ENCODE measurements at places on chromosomes 6 and 20. TPM values are rescaled to one million over a fixed set of nuclear protein-coding genes. Genes with fewer than 3 reads are reported as not detected.

SOD2 gene
- 45.4 TPM for total RNA-seq

TRIM15 gene
- total RNA-seq = not detected

MAK gene
- total RNA-seq = 0.82 TPM

GPR6 gene
- total RNA-seq = 0.27 TPM

BPIFB4 gene
- total RNA-seq = not detected

GRIK2 gene
- 321 TPM for total RNA-seq

RHAG gene
- total RNA-seq = 0.64 TPM

WFDC12 gene
- not detected for total RNA-seq

PPP1R18 gene
- 27.9 TPM for total RNA-seq

MTFR2 gene
- 0.82 TPM for total RNA-seq

DOK5 gene
- 23.6 TPM for total RNA-seq

GNAS gene
- 376 TPM for total RNA-seq

PLCB4 gene
- 36.4 TPM for total RNA-seq

FLRT3 gene
- 40.5 TPM for total RNA-seq

TMC2 gene
- 3.7 TPM for total RNA-seq

KIF13A gene
- 32.3 TPM for total RNA-seq

FRS3 gene
- total RNA-seq = 5.2 TPM

ELOVL4 gene
- total RNA-seq = 29.2 TPM

OR2H1 gene
- not detected for total RNA-seq

VARS2 gene
- total RNA-seq = 49.5 TPM

GSTA2 gene
- total RNA-seq = not detected

FAM83B gene
- 0.64 TPM for total RNA-seq

PROKR2 gene
- total RNA-seq = 0.45 TPM

NUDT3 gene
- total RNA-seq = 90.6 TPM

LRRC1 gene
- 19.3 TPM for total RNA-seq
